Iris pigment epithelial cell (primary cell): ENCODE measurements at places on chromosomes 5 and 9.

- DNase-seq, result peak; percentile 50
Measured at GRCh38 chr5:17444496-17444895, 53.5 kb upstream of the TAF11L2 start.

DNA sequence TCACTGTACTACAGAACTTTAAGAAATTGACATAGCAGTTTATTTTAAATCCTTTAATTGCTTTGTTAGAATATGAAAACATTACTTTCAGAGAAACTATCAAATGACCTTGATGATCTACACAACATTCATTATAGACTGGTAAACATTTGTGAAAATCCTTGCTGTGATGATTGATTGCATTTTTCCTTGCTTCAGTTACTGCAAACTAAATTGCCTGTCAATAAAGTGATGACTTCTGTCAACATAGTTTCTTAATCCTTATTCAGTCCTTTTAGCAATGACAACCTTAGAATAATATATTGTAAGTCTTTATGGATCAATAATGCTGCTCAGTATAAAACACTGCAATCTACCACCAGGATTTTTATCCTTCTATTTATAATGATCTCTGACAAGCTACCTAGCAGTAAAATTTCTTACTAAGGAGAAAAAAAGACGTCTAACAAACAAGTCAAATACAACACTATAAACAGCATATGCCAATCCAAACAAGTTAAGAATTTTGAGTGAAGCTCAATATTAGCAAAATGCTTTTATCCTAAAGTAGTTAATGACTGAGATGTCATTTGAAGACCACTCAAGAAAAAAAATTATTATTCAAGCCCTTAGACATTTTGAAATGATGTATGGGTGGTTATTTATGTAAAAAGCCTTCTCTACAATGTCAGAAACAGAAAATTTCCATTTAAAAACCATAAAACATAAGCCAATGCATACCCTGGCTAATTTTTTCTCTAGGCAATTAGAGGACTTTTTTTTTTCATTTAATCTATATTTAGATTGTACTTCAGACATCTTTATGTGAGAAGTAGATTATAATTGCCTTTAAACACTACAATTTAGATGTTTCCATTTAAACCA lies 105.5 kb downstream of the FBXL17 start:
- no peak for DNase-seq

- no peak for DNase-seq
Measured at GRCh38 chr9:88312045-88312444, 76.2 kb upstream of the SPIN1 start.

DNA sequence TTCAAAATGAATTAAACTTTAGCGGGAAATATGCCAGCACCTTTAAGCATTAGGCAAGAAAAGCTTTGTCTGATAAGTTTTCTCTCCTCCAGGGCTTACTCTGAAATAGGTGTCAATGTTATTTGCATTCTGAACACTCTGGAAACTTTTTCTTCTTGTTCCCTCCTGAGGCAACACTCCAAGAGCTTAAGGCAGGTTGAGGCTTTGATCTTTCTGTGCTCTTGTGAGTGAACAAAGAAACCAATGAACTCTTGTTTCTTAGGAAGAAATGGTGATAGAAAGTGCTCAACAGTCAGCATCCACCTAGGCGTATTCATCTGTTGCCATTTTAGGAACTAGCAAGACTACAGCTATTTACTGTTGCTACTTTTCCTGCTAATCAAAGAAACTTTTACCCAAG lies 259.8 kb downstream of the NFIB start:
- DNase-seq, result no peak

DNA sequence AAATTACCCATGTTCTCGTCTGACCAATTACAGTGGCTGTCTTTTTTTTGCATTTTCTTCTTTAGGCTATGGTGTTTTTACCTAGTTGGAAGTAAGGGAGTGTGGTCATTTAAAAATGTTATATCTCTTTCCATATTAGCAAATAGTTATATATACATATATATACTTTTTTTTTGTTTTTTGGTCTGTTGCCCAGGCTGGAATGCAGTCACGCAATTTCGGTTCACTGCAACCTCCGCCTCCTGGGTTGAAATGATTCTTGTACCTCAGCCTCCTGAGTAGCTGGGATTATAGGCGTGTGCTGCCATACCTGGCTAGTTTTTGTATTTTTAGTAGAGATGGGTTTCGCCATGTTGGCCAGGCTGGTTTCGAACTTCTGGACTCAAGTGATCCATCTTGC lies 12.3 kb downstream of the MARCHF6 start:
- DNase-seq, result no peak

GRCh38 chr5:106640511-106640910 lies 1030.2 kb downstream of the EFNA5 start:
- DNase-seq, result no peak

DNA sequence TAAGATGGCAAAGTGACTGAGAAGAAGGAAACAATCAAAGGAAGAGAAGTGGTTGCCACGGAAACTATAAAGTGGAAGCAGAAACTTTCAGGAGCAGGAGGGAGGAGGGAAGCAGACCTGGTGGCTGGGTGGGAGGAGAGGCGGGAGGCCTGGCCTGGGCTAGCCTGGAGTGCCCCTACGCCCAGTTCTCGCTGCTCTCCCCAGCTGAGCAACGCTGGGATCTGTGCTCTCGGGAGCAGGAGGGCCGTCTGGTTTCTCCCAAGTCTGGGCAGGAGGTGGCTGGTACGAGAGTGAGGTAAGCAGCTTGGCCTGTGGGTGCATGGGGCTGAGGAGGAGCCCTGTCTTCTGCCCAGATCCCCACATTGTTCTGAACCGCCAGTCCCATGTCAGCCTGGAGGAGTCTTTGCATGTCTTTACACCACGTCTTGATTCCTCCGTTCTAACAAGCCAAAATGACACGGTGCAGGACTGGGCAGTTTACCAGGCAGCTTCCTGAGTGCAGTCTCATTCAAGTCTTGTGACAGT lies 15.0 kb upstream of the DAB2IP start:
- peak; percentile 11 for DNase-seq
